Activated CD4-positive, alpha-beta T cell treated with anti-CD3 and anti-CD28 coated beads for 24 hours (primary cell): ENCODE measurements at places on chromosomes 3 and 15.
A peak's percentile ranks its signal among the peaks of the same experiment; 100 is the strongest.

GRCh38 chr15:89442671-89443307 is 53.6 kb downstream of the RHCG start:
- DNase-seq: peak; percentile 48

- no peak for DNase-seq
These were observed 7.3 kb downstream of the TP63 start for GRCh38 chr3:189638276-189639031.

- DNase-seq: no peak
These were observed 47.0 kb upstream of the HERC1 start for GRCh38 chr15:63880744-63881143.

DNA sequence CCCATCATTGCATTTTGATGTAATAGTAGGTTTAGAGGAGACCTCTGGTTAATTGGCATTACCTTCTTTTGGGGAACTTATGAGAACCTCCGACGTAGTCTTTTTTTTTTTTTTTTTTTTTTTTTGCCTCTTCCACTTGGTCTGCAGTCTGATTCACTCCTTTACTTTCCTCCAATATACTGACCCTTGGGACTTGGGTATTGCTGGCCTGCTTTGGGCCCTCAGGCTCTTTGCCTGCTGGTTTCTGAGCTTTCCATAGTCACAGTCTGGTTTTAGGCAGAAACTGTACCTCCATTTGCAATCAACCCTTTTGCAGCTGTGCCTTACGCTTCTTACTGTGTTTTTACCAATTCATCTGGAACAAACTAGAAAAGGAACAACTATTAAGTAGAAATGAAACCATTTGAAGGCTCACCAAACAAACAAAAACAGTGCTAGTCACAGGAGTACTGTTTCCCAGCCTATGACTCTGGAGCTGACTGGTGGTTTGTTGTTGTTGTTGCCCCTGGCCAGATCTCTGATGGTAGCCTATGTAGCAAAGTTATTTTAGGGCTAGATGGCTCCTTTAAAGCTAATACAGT is 272.8 kb downstream of the BBX start:
- no peak for DNase-seq

GRCh38 chr3:15361494-15362214 is 29.3 kb upstream of the SH3BP5 start:
- peak; percentile 49 for DNase-seq

GRCh38 chr15:63628123-63628822 is 31.1 kb downstream of the FBXL22 start:
- no peak for DNase-seq

DNA sequence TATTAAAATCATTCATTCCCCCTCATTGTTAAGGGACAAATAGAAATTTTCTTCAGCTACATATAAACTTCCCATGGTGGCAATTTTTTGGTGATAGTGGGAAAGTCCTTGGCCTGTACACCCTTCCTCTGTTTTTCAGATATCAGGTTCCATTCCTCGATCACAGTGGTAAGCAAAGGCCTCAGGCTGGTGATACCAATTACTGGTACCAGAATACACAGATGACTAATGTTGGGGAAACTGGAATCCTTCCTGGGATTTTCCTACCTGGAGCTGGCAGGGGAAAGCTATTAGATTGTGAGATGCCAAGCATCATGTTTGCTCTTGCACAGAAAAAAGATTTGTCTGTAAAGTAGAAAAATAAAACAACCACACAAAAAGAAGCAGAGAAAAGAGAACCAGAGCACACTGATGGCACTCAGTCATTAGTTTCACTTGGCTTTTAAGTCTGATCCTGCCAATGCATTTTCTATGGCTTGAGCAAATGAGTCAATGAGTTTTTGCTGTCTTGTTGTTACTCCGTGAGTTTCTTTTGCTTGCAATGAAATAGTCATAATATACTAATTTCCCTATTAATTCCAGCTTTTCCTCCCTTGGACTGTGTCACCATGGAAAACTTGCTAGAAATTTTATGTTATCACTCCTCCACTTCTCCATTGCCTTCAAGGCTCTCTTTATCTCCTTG is 795.0 kb downstream of the ROBO1 start:
- DNase-seq: no peak

GRCh38 chr15:51024735-51025453 is 69.8 kb downstream of the TNFAIP8L3 start:
- no peak for DNase-seq

GRCh38 chr15:60471314-60471713 is 7.6 kb downstream of the ICE2 start:
- DNase-seq: no peak

DNA sequence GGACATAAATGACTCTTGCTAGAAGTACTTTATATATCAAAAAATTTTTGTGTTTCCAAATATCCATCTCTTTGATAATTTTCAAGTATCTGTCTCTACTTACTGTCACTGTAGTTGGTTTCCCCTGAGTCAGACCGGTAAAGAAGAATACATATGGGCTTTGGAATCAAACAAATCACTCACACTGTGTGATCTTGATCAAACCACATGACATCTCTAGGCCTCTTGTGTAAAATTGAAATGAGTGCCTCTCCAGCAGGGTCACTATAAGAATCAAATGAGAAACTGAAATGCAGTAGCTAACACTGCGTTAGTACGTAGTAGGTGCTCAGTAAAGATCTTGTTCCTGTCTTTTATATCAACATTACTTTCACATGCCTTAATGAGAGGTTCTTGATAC is 314.6 kb upstream of the STT3B start:
- DNase-seq: no peak
